ENCODE measurements at places on chromosomes 4 and X.
A peak's percentile ranks its signal among the peaks of the same experiment; 100 is the strongest.

- DNase-seq: no peak
Measured at GRCh38 chr4:102772738-102773340, 12.1 kb upstream of the MANBA start.

DNA sequence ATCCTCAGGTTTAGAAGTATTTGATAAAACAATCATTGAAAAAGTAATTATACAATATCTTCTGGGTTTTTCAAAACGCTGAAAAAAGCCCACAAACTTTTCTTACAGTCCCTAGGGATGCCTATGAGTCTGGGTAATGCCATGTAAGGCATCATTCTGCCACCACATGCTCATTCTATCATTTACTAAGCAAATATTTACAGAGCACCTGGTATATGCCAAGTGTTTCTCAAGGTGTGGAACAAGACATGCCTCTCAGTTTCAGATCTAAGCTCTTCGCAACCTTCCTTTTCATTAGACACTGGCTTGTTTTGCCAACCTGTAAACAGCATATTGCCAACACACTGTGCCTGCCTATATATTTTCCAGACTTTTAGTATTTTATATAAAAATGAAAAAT is 17.7 kb downstream of the MID1 start:
- DNase-seq: no peak

GRCh38 chrX:136219893-136220292 is 31.3 kb downstream of the MAP7D3 start:
- no peak for DNase-seq

GRCh38 chr4:169238445-169238844 is 32.3 kb downstream of the SH3RF1 start:
- no peak for DNase-seq

DNA sequence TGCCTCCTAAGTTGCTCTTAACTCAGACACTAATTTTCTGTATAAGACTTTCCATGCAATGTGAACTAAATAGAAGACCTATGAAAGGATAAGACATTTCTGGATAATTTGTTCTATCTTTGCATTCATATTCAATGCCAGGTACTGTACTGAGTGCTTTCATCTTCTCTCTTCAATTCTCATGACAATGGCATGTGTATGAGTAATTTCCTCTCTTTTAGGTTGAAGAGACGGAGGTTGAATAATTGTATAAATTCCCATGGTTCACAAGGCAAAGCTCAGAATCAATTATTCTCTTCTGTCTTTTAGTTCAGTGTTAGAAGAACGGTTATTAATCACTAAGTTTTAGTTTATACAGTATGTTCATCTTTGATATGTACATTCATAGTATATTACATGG is 29.3 kb upstream of the CFAP299 start:
- DNase-seq: no peak

DNA sequence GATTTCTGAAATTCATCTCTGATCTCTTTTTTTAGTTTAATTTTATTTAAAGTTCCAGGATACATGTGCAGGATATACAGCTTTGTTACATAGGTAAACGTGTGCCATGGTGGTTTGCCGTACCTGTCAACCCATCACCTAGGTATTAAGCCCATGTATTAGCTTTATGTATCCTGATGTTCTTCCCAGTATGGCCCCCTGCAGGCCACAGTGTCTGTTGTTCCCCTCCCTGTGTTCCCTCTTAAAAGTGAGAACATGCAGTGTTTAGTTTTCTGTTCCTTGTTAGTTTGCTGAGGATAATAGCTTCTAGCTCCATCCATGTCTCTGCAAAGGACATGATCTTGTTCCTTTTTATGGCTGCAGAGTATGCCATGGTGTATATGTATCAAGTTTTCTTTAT is 153.2 kb downstream of the RAPGEF2 start:
- no peak for DNase-seq

GRCh38 chr4:109389369-109390114 is 44.1 kb upstream of the SEC24B start:
- no peak for DNase-seq

GRCh38 chrX:17374619-17375366 is at the start of gene NHS:
Gene NHS (plus strand): TSS chrX:17375200. CDS start chrX:17375758, 558 bp downstream.
- DNase-seq: peak; percentile 29

DNA sequence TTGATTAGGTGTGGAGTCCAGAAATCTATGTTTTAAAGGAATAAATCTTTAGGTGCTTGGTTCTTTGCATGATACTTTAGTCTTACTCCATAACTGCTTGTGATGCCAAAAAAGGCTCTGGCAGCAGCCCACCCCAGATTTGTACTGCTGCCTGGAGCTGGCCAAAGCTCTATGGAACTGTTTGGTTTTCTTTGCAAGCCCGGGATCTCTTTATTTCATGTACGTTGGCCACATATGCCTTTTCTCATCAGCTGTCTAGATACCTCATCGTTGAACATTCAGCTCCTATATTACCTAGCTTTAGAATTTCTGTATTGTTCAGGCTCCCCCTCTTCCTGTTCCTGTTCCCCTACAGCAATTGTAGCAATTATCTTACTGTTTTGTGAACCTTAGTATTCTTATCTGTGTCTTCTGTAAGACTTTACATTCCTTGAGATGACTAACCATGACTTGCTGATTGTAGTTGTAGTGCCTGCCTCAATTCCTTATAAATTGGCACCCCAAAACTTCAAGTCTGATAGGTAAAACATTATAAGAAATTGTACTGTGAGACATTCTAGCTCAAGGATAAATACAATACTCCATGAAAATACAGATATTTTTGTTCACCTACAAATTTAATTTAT is 199.4 kb upstream of the GPRIN3 start:
- no peak for DNase-seq

DNA sequence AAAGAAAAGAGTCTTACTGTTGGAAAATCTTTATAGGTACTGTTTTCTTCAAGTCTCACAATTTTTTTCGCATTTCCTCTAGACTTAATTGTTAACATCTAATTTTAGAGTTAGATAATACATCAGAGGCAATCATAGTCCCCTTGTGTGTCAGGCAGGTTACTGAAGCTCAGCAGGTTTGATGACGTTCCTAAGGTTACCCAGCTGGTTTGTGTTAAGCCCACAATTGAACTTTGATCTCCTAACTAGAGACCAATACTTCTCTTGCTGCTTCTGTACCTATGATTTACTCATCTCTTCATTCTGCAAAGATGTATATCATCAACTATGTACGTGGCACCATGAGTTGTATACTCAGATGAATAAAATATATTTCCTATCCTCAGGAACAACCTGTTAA is 131.6 kb upstream of the STIM2 start:
- no peak for DNase-seq

DNA sequence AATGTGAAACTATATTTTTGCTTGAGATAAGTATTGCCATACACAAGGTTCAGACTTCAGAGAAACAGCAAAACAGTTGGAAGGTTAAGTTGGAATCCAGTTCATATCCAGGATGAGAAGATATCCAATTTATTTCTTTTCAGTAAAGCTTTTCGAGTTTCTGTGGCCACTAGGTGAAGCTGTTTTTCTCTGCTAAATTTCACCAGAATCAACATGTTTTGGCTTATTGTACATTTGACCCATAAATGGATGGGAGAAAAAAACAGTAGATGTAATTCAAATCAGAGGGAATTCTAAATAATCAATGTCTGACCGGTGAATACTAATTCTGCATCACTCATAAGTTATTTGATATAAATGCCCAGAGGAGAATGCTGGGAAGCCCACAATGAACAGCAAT is 9.1 kb upstream of the METTL14 start:
- no peak for DNase-seq

GRCh38 chr4:105088110-105088879 is 58.4 kb upstream of the TET2 start:
- no peak for DNase-seq

DNA sequence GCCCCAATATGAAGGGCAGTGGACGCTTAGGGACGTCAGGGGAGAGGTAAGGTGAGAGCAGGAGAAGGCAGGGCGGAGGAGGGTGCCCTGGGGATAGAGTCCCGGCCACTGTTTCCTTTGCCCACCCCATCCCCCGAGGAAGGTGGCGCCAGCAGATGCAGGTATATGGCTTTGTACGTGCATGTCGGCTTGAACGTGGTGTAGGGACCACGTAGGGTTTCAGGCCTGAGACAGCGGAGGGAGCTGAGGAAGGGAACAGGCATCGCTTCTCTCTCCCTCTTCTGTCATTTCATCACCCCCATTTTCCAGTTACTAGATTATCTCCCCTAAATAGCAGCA is 97.9 kb downstream of the PHKA2 start:
- no peak for DNase-seq

GRCh38 chr4:41815473-41815872 is 66.9 kb upstream of the PHOX2B start:
- no peak for DNase-seq

DNA sequence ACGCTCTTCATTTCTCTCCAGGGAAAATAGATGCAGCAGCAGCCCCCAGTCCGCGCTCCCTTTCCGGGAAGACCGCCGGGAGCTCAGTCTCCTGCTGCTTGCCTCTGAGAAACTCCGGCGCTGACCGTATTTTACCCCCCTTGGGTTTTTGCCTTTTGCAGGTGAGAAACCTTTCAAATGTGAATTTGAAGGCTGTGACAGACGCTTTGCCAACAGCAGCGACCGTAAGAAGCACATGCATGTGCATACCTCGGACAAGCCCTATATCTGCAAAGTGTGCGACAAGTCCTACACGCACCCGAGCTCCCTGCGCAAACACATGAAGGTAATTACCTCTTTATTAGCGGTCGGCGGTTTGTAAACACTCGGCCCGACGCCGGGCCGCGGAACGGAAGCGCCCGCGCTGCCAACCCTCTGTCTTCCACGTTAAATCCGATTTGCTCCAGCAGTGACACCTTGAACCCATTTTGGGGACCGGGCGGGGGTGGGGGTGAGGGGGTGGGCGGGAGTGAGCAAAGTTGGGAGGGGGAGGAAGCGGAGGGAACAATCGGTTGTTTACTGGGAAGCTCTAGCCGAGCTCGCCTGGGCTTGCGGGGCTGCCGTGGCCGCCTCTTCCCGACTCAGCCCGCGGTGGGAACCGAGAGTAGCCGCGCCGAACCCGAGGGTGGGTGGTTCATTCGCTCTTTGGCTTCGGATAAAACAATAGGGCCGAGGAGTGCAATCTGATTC is 3.0 kb downstream of the ZIC3 start:
- DNase-seq: no peak

GRCh38 chrX:64792598-64793337 is 183.5 kb downstream of the ZC4H2 start:
- no peak for DNase-seq
